ENCODE measurements at places on chromosomes 6 and 20.
A peak's percentile ranks its signal among the peaks of the same experiment; 100 is the strongest.

DNA sequence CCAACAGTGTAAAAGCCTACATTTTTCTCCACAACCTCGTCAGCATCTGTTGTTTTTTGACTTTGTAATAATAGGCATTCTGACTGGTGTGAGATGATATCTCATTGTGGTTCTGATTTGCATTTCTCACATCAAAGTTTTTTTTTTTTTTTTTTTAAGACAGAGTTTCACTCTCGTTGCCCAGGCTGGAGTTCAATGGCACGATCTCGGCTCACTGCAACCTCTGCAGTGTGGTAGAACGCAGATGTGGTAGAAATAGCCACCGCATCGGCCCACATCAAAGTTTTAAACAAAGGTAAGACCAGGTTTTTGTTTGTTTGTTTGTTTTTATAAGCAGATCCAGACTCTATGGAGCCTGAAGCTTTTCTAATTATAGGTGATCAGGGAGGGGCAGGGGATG, 12.7 kb upstream of the PPP1R3G start:
- DNase-seq = no peak

DNA sequence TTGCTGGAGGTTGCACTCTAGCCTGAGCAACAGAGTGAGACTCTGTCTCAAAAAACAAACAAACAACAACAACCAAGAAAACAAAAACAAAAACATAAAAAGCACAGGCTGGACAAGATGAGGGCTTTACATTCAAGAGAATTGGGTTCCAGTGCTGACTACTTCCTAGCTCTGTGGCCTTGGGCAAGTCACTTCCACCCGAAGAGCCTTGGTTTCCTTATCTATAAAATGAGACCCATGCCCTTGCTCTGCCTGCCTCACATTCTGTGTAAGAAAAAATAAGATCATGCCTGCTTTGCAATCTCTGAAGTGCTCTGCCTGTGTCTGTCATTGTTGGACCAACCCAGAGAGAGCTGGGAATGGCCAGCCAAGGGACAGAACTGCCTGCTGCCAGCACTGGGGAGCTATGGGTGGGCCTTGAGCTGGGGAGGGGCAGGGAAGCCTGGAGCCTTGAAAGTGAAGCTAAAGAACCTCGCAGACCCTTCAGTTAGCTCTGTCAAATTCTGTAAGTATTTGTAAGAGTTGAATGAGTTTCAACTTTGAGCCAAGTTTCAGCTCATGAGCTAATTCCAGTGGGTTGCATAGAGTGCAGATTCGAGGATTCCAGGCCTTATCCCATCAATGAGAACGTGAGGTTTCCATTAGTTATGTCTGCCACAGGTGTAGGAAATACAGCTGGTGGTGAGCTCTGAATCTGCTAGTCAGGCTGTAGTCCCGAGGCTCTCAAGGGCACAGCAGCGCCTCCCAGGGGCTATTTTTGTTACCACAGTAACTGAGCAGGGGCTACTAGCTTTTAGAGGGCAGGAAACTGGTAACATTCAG, 93.2 kb downstream of the DLGAP4 start:
- DNase-seq = peak; percentile 45

- DNase-seq = peak; percentile 82
These were observed 364.5 kb upstream of the JARID2 start for GRCh38 chr6:14881398-14881797.

GRCh38 chr6:105215506-105215905, 35.7 kb upstream of the POPDC3 start:
- DNase-seq = no peak

GRCh38 chr20:46903256-46903655, 8.6 kb downstream of the EYA2 start:
- no peak for DNase-seq

DNA sequence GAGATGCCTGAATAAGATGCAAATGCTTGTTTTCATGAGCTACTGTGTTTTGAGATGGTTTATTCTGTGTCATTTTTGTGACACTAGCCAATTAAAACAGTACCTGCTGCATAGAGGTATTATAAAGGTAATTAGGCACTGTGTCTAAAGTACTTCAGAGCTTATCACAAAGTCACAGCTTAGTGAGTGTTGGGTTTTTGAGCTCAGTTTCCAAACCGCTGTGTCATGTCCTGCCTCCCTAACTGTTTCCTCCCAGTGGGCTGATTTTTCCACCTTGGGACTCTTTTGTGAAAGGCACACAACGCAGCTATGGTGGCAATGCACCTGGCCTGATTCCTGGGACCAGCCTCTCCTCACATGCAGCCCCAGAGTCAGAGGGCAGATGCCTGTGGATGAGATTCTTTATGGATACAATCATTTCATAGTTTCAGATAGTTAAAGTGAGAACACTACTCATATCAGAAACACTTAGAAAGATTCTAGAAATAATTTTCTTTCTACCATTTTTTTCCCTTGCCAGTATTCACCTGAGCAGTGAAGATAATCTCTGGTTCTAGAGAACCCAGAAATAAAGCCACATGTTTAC, 41.3 kb upstream of the TAGAP start:
- DNase-seq = no peak

DNA sequence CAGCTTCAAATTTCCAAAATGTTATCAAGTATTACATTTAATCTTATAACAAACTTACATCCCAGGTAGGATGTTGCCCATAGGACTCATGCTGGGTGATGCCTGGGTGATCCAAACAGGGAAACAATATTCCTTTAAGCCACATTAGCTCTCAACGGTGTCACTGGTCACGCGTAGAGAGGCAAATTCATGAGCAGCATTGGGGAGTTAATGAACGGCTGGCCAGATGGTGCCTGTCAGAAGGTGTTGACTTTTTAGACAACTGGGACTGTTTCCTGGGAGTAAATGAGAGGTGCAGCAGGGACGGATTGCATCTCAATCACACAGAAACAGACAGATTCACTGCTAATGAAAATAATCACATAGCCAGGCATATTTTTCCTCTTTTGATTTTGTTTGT, 83.3 kb upstream of the ID4 start:
- DNase-seq = no peak

DNA sequence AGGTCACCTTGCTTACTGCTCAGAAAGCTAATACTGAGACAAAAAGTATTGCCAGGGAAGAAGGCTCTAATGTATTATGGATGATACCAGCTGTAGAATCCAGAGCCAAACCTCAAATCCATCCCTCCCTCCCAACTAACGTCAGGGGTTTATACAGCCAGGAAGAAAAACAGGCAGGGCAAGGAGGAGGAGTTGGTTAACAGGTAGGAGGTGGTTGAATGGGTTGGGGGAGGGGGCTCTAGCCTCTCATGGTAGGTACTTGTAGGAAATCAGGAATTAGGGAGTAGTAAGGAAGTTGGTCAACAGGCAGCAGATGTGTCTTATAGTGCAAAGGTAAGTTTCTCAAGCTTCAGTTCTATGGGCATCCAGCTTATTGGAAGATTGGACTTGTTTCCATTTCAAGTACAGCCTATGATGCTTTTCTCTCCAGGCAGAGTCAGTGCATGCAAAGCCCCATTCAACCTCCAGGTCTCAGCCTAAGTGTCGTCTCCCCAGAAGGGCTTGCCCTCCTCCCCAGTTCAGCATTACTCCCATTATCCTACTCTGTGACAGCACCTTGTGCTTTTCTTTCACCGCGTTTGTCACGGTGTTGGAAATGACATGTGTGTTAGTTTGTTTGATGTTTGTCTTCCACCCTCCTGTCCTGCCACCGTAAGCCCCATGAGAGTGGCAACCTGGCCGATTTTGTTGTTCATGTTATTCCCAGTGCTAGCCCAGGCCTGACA, 38.1 kb downstream of the PNLDC1 start:
- no peak for DNase-seq

- DNase-seq = no peak
These were observed 295.5 kb upstream of the HS3ST5 start for GRCh38 chr6:114638341-114638740.

- DNase-seq = no peak
These were observed 120.2 kb upstream of the AFDN start for GRCh38 chr6:167706313-167707109.

DNA sequence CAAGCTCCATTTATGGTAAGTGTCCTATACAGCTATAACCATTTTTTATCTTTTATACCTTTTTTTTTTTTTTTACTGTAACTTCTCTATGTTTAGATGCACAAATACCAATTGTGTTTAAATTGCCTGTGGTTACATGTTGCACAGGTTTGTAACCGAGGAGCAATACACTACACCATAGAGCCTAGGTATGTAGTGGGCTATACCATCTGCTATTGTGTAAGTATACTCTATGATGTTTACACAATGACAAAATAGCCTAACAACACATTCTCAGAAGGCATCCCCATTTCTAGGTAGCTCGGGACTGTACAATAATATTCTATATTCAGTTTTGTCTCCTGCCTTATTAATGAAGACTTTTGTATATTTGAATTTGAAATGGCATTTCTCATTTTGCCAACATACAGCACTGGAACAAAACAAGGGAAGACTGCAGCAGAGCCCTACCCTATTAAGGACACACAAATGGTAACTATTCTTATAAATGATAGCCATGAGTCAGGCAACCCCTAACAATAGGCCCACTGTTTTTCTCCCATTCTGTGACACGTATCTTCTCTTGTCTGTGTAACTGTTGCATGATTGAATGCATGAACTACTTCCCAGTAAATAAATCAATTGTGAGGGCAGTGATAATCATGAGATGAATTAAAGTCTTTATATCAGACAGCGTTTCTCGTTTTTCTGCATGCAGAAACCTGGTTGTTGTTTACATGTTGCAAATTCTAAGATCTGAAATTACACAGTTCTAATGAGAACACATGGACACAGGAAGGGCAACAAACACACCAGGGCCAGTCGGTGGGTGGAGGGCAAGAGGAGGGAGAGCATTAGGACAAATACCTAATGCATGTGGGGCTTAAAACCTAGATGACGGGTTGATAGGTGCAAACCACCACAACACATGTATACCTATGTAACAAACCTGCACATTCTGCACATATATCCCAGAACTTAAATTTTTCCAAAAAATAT, 173.9 kb downstream of the EPM2A start:
- no peak for DNase-seq

DNA sequence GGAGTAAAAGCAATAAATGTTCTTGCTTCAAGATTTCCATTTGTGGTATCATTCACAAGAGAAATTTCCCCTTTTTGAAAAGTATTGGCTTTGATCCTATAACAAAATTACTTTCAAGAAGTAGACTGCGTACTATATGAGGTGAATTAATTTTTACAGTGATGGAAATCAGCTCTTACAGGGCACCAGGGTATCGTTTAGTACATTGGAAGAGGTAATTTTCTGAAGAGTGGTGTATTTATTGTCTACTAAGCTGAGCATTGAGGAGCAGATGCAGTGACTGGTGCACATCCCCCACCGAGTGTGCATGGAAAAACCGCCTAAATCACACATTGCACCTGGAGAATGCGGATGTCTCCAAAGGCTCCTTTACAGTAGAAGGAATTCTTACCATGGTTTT, 209.5 kb downstream of the SAMD5 start:
- no peak for DNase-seq

DNA sequence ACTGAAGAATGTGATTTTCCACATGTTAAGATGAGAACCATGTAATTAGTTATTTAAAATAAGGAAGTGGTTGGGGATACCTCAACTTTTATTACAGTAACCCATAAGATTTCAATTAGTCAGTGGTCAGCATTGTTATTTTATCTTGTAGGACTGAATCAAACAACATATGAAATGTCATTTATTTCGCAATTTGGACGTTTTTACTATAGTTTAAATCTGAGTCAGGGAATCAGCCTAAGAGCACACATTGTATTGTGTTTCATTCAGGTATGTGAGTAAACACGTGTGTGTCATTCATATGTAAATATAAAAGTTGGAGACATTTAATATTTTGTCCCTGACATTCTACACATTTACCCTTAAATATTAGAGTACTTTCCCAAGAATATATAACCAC, 1418.7 kb downstream of the GRIK2 start:
- DNase-seq = no peak

DNA sequence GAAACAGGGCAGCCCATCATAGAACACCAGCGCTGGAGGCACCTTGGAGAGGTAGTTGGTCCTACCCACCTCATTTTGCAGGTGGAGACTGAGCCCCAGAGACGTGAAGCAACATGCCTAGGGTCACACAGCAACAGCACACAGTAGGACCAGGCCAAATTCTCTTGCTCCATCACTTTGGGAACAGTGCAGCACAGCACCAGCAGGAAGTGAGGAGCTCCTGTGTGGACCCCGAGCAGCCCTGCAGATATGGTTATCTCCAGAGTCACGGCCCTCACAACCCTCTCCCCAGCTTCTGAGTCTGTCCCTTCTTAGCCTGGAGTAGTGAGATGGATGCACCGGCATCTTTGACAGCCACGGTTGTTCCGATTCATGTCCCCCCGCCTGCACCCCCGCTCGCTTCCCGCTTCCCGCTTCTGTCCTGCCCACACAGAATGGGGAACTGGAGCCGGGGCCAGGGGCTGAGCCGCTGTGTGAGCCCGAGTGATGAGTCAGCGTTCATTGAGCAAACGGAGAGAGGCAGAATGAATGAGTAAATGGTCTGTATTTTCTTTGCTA, 72.6 kb upstream of the DUSP22 start:
- peak; percentile 75 for DNase-seq

DNA sequence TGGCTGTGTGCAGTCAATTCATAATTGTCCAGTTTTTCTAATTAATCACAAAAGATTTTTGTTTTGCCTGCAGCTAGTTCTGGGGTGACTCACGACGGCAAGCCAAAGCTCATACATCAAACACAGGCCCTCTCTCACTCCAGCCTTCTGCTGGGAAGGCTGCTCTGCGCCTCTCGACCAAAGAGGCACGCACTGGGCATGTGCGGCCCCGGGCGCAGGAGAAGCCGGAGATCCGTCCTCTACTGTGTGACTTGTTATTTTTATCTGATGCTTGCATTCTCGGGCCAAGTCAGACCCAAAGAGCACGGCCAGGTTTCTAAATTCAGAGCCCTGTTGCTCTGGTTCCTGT, 98.5 kb downstream of the TFAP2A start:
- DNase-seq = peak; percentile 91

GRCh38 chr6:131062241-131063027, 611 bp downstream of the EPB41L2 start:
- DNase-seq = peak; percentile 39

GRCh38 chr6:65248101-65248610, 458.9 kb downstream of the EYS start:
- no peak for DNase-seq

DNA sequence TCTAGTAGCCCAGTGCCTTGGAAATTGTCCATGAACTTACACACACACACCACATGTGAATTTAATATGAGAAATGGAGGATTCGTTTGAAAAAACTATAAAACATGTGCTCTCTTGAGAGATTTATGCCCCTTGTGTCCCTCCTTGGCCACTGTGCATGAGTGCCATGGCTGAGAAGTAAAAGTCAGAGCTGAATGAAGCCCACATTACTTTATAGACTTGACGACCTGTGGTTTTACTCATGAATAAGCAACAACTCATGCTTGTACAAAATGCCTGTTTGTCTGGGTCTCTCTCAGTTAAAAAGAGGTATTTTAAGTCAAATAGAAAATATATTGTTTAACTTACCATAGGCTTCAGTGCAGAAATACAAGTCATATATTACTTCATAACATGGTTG, 102.7 kb downstream of the KCNQ5 start:
- no peak for DNase-seq

DNA sequence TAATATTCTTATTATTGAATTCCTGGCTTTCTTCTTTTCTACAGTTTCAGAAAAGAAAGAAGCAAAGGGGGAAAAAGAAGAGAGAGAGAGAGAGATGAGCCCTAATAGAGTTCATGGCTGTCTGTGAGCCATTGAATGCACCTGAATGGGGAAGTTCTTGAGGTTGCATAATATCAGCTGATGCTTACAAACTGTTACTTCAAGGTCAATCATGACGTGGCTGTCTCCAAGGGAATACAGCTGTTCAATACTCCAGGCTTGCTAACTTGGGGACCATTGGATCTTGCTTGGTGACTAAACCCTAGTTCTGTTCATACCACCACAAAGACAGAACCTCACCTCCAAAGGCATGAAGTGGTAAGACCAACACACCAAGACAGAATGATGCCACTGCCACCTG, 180.4 kb downstream of the ADGRG6 start:
- DNase-seq = no peak

All from AG20443 (cell line).